NCI-H460 (cell line): ENCODE measurements at places on chromosomes 7 and 10.

- DNase-seq = no peak
Observed at GRCh38 chr7:111363099-111363498, 199.2 kb downstream of the IMMP2L start.

GRCh38 chr7:130875265-130875741 lies 141.3 kb upstream of the KLF14 start:
- no peak for DNase-seq

DNA sequence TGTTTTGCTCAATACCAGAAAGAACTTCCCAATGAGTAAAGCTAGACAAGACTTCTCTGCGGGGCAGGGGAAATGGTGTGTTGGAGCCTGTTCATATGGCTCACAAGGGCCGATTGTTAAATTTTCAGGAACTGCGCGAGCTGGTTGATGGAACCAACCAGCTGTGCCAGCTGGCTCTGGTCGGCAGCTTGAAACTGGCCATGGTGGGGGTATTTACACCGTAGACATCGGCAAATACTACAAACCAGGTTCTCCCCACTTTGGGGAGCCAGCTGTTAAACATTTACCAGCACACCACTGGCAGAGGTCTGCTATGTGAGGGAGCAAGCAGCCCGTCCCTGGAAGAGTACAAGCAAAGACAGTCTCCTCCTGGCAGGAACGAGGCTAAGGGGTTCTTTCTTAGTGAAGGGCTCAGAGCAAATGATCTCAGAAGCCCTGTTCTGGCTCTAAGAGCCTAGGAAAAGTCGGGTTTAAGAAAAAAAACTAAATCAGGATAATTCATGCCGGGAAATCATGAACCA lies 8.8 kb upstream of the ZMIZ1 start:
- no peak for DNase-seq

DNA sequence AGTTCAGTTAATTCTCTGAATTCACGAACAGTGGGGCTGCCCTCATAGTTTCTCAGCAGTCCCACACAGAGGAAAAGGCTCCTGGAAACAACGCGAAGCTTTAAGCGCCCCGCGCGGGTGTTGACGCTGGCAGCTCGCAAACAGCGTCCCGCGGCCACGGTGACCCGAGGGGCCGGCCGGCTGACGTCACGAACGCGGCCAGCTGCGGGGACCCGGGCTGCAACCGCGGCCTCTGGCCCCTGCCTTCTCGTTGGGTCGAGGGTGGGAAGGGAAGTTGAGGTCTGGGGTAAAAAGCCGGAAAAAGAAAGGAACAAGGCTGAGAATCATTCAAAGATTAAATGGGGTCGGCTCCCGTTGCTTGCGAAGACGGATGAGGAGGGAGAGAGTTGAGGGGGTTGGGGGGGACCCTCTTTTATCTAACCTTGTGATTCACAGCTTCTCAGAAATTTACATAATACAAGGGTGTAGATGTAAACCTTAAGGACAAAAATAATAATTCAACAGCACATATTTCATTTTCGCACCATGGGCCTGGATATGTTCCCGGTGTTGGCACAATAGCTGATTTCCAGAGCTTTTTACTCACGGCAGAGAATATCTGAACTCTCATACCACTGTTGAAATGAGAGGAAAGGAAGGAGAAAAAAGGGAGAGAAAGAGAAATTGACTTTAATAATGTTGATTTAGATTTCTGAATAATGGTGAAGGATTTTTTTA lies 7.3 kb upstream of the FEZF1 start:
- DNase-seq = no peak

GRCh38 chr7:115707258-115708012 lies 323.1 kb downstream of the TFEC start:
- DNase-seq = peak; percentile 30

DNA sequence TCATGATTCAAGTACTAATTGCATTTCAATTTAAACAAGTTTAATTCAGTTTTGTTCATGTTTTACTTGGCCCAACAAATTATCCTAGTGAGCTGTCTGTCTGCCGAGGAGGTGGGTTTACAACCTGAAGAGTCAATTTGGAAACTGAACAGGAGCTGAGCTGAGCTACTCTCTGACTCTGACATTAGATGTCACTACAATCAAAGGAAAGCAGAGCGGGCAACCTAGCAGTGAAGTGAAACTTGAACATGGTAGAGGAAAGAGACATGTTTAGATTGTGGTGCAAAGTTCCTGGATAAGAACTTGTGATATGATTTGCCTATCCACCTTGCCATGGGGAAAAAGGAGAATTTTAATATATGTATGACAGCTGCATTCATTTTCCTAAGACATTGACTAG lies 9.6 kb upstream of the AGR3 start:
- DNase-seq = peak; percentile 73
